ENCODE measurements at places on chromosomes 5 and 9.

- DNase-seq, result no peak
Measured at GRCh38 chr5:34991486-34992238, 56.1 kb downstream of the AGXT2 start.

DNA sequence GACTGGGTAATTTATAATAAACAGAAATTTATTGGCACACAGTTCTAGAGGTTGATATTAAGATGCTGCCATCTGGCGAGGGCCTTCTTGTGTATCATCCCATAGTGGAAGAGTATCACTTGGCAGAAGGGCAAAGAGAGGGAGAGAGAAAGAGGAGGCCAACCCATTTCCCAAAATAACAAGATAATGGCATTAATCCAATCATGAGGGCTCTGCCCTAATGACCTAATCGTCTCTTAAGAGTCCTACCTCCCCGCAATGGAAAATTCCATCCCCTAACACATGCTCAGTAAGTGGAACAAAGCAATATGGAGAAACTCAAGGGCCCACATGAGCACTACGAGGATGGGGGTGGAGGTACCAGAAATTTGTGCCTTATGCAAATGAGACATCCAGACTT is 17.6 kb upstream of the VDAC1 start:
- DNase-seq, result no peak

GRCh38 chr9:121731919-121732318 is 80.5 kb downstream of the DAB2IP start:
- DNase-seq, result no peak

- DNase-seq, result no peak
Measured at GRCh38 chr9:4177970-4178758, 121.7 kb downstream of the GLIS3 start.

GRCh38 chr5:6222121-6222520 is 156.2 kb downstream of the MED10 start:
- no peak for DNase-seq

DNA sequence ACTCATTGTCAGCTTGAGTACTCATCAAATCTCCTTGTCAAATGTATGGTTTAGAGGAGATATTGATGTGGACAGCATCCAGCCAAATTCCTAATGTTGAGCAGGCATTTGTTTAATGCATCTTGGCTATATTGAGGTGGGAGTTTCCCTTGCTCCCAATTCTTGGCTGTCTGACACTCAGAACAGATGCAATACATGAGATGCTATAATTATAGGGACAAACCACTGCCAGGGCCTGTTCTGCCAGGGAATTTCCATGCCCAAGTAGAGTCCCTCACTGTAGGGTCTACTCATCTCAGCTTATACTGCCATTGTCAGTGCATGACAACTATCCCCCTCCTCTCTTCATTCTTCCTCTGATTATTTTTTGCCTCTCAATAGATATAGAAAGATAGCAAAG is 392.0 kb upstream of the KCNN2 start:
- DNase-seq, result no peak
